ENCODE measurements at places on chromosomes 7 and 10.

DNA sequence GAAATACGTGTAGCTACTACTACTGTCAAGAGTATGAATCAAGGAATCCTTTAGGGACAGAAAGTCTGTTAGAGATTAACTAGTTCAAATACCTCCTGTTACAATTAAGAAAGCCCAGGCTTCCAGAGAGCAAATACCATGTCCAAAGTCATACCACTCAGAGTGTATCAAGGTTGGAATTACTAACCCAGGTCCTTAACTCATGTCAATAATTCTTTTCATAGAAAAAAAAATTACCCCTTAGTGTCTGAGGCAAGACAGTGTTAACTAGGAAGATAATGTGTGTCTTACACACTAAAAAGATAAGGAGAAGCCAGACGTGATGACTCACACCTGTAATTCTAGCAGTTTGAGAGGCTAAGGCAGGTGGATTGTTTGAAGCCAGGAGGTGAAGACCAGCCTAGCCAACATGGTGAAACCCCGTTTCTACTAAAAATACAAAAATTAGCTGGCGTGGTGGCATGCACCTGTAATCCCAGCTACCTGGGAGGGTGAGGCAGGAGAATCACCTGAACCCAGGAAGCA is 423.4 kb downstream of the SORCS1 start:
- DNase-seq = no peak

- no peak for DNase-seq
Observed at GRCh38 chr7:22864855-22865601, 42.4 kb upstream of the TOMM7 start.

DNA sequence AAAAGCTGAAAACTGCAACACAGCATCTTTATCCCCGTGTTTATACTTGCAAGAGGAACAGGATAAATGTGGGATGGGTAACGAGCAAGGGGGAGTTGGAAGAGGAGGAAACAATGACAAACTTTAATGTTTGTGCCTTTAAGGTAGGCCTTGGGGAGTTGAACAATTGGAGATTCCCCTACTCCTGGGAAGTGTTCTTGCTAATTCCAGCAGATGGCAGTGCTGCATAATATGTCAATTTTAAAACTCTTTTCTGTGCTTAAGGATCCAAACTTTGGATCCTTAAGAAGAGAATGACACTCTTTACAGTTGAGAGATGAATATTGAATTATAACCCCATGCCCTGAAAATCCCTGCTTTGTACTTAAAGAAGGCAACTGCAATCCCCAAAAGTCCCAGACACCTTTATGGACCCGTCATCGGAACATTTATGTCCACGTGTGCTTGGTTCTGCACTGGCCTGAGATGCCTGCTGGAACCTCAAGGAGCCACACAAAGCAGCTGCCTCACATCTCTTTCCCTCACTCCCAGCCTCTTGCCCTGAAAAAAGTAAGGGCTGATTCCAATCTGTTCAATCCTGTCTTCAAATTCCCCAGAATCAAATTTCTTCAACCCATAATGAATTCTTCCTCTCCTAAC is 12.0 kb downstream of the IFIT5 start:
- peak; percentile 50 for DNase-seq

- no peak for DNase-seq
Observed at GRCh38 chr7:4906682-4907081, 23.2 kb upstream of the RADIL start.

DNA sequence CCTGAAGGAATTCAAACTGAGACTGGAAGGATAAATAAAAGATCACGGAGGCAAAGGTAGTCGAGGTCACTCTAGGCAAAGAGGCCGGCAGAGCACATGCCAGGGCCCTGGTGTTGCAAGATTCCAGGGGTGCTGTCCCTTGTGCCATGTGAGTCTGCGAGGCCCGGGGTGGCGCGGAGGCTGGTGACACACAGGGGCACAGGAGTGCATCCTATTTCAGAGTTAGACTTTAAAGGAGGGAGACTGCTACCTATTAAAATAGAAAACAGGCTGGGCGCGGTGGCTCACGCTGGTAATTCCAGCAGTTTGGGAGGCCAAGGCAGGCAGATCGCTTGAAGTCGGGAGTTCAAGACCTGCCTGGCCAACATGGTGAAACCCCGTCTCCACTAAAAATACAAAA is 12.6 kb downstream of the BEND7 start:
- no peak for DNase-seq

- DNase-seq = no peak
Observed at GRCh38 chr10:114665406-114665805, 7.3 kb upstream of the ABLIM1 start.

DNA sequence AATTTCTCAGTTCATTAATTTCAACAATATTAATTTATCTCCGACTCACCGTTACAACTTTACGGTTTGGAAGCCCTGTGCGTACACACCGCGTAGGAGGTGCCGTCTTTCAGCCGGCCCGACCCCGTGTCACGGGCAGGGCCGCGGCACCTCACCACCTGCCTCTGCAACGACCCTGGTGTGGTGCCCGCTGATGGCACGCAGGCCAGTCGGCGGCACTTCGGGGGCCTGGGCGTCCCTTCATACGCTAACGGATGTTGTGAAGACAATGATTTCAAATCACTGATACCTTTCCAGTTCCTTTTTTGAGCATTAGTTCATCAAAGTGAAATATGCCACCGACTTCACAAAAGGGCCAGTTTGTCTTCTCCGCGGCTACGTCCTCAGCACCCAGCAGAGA is 125.3 kb downstream of the EBF3 start:
- DNase-seq = no peak

- no peak for DNase-seq
Observed at GRCh38 chr10:59550061-59550460, 159.6 kb downstream of the SLC16A9 start.

DNA sequence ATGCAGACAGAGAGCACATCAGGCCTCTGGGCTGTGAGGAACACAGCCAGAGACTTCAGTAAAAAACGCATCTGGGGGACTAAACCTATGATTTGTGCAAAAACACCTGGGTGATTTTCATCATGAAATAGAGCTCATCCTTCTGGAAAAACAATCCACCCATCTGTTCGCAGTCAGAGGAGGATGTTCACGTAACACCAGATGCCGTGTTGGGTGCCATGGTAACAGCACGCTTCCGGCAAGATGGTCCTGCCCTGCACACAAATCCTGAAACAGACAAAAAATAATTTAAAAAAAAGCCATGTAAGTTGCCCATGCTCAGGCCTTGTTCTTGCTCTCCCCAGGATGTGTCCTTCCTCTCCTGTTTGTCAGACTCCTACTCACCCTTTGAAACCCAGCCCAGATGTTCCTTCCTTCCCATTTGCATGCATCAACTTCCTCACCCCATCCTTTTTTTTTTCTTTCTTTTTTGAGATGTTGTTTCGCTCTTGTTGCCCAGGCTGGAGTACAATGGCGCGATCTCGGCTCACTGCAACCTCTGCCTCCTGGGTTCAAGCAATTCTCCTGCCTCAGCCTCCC is 28.3 kb upstream of the GNA12 start:
- DNase-seq = no peak

DNA sequence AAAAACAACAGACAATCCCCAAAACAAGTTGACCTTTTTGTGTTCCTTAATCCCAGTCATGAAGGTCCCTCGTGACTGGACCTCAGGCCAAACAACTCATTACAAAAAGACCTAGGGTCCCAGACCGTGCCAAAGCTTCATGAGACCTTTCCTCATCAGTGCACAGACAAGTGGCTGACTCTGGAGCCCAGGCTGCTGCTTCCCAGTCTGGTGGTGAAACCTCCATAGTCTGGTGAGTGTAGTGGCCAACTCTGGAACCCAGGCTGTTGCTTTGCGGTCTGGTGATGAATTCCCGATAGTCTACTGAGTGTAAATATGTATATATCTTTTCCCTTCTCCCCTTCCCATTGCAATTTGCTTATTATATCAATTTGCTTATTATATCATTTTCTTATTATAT is 22.1 kb upstream of the SLC18A3 start:
- DNase-seq = no peak

- no peak for DNase-seq
Observed at GRCh38 chr10:132027423-132027983, 38.2 kb upstream of the JAKMIP3 start.

- no peak for DNase-seq
Observed at GRCh38 chr7:28005847-28006231, 174.8 kb downstream of the JAZF1 start.

- no peak for DNase-seq
Observed at GRCh38 chr10:76405922-76406321, 974.5 kb downstream of the LRMDA start.

DNA sequence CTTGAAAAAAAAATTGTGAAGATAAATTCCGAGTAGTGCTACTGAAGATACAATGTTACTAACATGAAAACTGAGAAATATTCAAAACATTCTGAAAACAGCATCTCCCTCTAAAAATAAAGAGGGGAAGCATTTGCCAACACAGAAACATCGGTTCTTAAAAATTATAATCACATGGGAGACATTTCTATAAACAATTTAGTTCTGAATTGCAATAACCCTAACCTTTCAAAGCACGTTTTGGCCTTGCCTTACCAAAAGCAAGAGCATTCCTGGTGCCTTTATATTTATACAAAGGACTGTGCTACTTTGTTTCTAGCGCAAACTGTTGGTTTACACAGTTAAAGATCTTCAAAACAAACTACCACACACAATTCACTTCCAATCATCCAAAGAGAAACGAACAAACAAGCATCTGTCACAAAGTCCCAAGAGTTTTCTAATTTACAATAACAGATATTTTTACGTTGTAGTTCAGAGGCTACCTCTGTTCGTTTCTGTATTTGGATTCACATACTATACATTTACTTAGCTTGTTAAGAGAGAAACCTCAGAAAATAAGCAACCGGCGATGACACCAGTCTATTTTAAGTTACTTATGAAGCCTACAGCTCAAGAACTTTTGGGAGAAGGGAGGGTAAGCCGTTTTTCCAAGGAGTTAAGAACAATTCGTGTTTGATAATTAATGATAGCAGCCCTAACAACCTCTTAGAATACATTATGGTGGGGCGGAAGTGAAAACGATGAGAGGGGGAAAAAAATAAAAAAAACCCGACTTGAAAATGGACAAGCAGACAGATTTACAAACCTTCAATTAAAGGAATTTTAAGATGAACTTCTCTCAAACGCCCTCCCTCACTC is 1.3 kb downstream of the ABI1 start:
- DNase-seq = peak; percentile 52

DNA sequence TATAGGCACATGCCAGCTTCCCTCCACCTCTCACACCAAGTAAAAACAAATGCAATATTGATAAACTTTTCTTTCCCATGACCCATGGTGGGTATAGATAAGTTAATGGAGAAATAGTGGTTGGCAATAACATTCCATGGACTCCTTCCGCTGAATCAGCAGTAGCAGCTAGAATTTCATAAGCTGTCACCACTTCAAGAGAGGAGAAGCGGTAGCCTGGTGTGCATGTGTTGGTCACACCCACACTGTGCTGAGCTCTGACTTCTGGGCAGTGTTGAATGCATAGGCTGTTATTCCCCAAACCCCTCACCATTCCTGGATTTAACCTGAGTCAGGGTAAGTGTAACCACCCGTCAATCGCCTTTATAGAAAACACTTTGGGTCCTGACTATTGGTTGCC is 32.5 kb upstream of the BMPER start:
- no peak for DNase-seq

GRCh38 chr7:142632271-142633134 is 116.8 kb upstream of the PRSS1 start:
- peak; percentile 15 for DNase-seq

DNA sequence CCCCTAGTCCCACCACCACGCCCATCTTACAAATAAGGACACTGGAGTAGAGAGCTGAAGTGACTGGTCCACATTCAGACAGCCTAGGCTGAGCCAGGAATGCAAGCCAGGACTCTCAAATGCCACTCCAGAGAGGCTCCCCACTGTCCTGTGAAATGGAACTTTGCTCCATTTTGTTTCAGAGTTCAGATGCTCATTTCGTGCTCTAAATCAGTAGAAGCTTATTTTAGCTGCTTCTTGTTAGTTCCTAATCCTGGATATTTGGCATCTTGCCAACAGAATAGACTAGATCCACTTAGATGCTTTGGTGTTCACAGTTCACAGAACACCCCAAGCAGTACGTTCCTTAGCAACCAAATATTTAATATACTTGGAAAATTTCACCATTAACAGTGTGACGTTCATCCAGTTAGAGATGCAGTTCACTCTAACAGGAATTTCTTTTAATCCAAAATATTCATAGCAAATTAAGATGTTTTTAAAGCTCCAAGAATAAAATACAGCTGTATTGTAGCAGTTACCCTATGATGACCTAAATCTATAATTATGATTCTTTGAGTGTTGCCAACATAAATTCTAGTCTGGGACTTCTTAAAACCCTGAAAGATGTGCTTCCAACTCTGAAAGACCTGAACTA is 7.3 kb downstream of the MMP21 start:
- DNase-seq = peak; percentile 79

- peak; percentile 62 for DNase-seq
Observed at GRCh38 chr10:122164815-122165483, 106.1 kb upstream of the BTBD16 start.

GRCh38 chr7:142553216-142553615 is 196.1 kb upstream of the PRSS1 start:
- DNase-seq = no peak

GRCh38 chr10:5041471-5042023 is 37.9 kb upstream of the AKR1C2 start:
- DNase-seq = no peak

DNA sequence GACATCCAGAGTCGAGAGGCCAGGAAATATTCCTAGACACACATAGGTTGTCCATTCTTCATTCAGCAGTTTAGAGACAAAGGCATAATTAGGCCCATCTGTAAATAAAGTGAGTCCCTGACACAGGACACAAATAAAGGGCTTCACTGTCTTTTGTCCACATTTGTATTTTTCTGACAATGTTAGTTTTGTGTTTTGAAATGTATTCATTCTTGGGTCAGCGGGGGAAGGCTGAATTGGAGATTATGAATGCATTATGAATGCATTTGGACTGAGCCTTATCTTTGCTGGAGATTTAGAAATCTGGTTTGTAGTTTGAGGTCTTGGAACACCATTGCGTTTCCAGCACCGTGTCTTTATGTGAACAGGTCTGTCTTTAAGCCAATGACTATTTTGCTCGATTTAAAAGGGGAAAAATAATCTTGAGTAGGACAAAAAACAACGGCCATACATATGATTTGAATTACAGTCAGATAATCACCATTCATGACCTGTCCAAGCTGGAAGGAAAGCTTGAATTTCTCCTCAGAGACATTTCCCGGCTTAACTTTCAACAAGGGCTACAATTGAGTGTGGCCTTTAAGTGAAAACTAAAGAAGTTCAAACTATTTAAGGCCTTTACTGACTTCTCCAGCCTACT is 334.8 kb downstream of the WDR11 start:
- DNase-seq = peak; percentile 59

- DNase-seq = no peak
Observed at GRCh38 chr7:17434841-17435692, 136.6 kb downstream of the AHR start.

GRCh38 chr10:100562008-100562672 is 26.4 kb downstream of the HIF1AN start:
- peak; percentile 60 for DNase-seq

DNA sequence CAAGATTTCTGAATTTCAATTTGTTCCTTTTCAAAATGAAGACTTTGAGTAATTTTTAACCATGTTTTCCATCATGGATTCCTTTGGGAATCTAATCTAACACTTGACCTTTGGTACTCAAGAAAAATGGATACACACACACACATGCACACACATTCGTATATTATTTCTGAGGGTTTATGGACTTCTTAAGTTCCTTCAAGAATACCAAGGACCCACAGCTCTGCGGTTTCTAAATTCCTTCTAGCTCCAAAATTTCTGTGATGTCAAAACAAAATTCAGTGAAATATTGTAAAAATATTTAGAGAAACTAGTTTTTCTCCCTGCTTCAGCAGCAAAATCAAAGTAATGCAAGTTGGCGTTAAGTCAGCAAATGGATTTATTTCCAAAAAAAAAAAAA is 98.3 kb upstream of the FAM13C start:
- DNase-seq = no peak

Measured in skin of body (tissue), 3 donors.